ENCODE measurements at places on chromosomes 2 and 18.

DNA sequence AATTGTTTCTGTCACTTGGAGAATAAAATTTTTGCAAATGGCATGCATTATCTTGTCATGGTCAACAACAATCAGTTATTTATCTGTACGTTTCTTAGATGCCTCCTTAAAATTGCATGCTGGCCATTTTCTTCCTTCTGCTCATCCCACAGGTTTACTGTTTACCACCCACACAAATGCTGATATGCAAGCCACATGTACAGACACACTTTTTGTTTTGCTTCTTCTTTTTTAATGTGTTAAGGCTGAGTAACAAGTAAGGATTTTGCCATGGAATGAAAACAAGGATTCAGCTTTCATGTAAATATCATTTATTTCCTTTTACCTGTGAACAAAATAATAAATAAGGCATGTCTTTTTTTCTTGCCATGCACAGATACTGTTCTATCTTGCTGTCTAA lies 1077.1 kb upstream of the ZEB2 start:
- no peak for DNase-seq

DNA sequence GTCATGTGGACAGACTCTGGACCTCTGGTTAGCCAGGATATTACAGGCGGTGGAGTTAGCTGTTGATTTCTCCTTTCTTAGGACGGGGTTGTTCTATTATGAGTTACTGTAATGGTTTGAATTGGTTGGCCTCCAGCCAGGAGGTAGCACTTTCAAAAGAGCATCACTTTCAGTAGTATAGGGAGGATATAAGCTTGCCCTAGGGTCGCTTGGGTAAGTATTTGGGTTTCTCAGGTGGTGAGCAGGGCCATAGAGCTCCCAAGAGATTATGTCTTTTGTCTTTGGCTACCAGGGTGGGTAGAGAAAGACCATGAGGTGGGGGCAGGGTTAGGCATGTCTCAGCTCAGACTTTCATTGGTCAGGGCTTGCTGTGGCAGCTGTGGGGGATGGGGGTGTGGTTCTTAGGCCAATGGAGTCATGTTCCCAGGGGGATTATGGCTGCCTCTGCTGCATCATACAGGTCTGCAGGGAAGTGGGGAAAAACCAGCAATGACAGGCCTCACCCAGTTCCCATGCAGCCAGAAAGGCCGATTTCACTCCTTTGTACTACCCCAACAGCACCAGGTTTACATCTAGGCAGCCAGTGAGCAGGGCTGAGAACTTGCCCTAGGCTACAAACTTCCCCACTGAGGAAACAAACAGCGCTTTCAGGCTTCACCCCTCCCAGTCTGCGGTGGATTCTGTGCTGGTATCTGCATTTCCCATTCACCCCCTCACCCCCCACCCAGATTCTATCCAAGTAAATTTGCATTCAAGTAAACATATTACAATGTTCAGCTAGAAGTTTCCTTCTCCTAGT lies 89.4 kb upstream of the SLC38A11 start:
- DNase-seq, result no peak

DNA sequence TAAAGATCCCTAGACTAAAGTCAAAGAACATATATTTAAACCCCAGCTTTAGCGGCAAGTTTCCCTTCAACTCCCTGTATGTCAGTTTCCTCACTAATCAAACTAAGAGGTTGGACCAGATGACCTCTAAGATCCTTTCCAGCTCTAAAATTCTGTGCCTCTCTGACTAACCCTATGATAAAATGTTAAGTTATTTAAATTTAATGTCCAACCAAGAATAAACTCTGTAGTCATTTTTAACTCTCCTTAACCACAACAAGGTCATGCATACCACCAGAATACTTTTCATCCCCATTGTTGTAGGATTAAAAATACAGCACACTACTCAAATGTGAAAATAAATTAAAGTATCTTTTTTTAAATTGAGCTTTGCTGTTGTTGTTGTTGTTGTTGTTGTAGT lies 5.2 kb upstream of the PDE1A start:
- no peak for DNase-seq

DNA sequence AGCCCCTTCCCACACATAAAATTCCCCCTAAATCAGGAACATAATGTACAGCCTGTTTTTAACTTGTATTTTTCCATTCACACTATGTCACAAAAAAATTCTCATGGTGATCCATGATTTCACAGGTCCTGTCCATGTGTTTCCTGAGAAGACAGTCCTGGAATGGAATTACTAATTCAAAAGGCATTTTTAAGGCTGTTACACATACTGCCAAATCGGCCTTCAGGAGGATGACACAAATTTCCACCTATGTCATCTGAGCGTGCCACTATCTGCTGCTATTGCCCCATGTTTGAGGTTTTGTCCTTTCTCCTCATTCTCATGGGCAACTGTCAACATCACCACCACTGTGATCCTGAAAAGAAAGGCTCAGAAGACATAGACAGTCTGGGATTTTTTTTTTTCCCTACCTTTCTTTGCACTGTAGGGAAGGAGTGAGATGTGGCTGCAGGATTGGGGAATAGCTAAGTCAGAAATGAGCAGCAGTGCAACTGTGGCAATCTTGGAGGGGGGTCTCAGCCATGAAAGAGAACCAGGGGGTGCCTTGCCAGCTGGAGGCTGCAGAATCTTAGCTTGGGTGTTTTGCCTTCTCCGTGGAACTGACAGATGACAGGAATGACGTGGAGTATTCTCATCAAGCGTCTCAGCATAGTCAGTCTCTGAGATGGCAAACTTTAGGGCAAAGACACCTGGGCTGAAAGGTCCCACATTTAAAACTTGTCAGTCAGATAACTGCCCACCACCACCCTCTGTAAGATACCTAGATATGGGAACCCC lies 73.4 kb downstream of the MARCHF4 start:
- DNase-seq, result no peak

DNA sequence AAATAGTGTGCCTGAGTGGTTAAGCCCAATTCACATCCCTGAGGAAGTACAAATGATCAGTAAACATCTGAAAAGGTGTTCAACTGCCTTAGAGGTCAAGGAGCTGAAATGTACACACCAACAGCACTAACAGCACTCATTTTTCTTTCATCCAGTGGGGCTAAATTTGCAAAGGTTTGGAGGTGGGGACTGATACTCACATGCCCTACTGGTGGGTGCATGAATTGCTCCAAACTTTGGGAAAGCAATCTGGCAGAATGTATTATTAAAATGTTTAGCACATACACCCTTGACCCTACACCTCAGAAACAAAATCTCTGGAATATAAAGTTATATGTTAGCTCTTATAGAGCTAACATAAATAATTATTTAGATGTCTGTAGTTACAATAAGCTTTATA lies 19.0 kb upstream of the FAM178B start:
- DNase-seq, result peak; percentile 21

- no peak for DNase-seq
Observed at GRCh38 chr2:173355866-173356508, 1.3 kb downstream of the CDCA7 start.

DNA sequence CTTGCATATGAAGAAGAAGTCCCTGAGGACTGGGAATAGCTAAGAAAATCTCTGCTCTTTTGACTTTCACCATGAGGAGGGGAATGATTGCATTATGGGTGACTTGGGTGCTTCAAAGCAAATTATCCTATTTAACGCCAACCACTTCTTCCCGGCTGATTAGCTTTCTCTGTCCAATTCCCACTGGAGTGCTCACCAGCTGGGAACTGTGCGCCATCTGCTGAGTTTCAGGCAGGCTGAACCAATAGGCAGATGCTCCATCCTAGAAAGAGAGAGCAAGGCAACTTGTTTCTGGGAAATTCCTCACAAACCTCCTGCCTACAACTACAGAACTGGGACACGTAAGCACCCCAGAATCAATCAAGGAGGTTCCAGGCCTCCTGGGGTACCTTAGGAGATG lies 49.4 kb downstream of the POLE4 start:
- DNase-seq, result no peak

All from HAP-1 (cell line).